ENCODE measurements at places on chromosomes 16 and 17.

DNA sequence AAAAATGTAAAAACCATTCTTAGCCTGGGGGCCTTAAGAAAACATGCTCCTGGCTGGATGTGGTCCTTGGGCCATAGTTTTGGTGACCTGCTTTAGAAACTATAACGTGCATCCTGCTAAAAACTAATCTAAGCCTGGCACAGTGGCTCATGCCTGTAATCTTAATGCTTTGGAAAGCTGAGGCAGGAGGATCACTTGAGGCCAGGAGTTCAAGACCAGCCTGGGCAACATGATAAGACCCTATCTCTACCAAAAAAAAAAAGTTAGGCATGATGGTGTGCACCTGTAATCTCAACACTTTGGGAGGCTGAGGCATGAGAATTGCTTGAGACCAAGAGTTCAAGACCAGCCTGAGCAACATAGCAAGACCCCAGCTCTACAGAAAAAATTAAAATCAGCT, 183.8 kb upstream of the CHMP6 start:
- DNase-seq = no peak

- no peak for DNase-seq
Observed at GRCh38 chr16:35011-35677, 18.3 kb downstream of the POLR3K start.

DNA sequence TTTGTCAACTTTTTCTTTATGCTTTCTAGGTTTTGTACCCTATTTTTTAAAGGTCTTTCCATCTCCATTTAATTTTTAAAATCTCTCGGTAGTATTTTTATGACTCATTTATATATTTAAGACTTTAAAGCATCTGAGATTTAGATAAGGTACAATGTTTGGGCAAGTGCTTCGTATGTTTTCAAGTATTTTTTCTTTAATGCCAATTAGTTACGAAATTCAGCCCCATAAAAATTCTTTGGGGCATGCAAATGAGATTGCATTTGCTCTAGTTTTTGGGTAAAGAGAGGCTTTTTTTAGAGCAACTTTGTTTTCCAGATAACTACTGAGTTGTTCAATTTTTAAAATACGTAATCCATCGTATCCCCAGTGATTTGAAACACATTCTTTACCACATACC, 65.3 kb upstream of the CRHR1 start:
- DNase-seq = no peak

GRCh38 chr16:72743011-72743761, 304.7 kb downstream of the ZFHX3 start:
- DNase-seq = no peak

DNA sequence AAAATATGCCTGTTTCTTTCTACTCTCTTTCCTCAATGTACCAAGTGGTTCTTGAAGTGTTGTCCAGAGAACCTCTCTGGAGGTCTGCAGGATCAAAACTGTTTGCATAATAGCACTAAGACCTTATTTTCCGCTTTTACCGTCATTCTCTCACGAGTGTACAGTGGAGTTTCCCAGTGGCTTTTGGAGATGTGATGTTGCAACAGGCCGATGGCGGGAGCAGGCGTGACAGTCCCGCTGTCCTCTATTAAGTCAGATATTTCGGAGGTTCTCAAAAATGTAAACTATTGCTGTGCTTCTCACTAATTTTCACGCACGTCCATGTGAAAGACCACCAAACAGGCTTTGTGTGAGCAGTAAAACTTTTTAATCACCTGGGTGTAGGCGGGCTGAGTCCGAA, 8.3 kb upstream of the GPRC5B start:
- DNase-seq = no peak

DNA sequence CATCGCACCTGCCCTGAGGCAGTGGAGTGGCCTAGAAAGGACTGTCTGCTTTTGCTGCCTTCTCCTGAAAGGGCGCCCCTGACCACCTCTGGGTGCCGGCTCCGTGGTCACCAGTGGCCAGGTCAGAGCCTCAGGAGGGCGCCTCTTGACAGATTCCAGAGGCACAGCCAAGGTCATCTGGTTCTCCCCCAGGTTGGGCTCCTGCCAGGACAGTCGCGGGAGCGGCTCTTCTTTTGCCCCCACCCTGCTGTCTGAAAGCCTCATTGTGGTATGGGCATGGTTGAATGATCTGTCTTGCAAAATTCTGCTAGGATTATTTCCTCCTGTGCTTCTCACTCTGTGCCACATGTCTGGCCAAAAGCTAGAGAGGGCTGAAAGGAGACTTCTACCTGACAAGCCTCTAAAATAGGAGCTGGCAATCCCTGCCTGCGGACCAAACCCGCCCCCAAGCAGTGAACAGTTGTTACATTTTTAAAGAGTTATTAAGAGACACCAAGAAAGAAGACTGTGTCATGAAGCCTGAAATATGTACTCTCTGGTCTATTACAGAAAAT, 82.8 kb downstream of the SNX29 start:
- no peak for DNase-seq

- DNase-seq = no peak
Observed at GRCh38 chr16:59697761-59698160, 963.6 kb upstream of the GOT2 start.

- no peak for DNase-seq
Observed at GRCh38 chr17:16247586-16247984, 30.6 kb downstream of the PIGL start.

DNA sequence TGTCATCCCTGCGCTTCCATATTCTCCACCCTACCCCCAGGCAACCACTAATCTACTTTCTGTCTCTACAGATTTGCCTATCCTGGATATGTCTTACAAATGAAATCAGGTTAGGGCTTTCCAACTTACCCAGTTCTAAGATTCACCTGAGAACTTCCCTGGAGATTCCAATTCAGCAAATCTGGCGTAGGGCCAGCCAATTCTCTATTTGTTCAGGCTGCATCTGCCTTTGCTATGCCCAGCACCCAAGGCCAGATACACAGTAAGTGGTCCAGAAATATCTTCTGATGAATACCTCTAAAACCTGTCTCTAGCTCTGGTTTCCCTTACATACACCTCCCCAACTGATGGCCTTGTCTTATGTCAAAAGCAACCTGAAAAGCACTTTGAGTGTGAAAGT, 10.4 kb upstream of the CTCF start:
- DNase-seq = no peak

DNA sequence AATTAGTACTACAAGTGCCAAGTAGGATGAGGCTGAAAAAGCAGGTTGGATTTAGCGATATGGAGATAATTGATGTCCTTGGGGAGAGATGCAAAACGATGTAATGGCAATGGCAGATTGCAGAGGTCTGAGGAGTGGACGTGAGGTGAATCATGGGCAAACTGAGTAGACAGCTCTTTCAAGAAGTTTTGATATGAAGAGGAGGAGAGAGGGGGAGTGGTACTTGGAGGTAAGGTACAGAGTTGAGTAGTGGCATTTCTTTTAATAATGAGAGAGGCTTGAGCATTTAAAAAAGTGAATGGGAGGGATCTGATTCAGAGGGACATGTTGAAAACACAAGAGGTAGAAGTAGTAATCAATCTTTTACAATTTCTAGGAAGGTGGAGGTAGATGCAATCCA, 17.7 kb upstream of the VPS4A start:
- DNase-seq = no peak

Data from fibroblast of skin of back (primary cell).